ENCODE measurements at places on chromosomes 1 and 21.
A peak's percentile ranks its signal among the peaks of the same experiment; 100 is the strongest.

DNA sequence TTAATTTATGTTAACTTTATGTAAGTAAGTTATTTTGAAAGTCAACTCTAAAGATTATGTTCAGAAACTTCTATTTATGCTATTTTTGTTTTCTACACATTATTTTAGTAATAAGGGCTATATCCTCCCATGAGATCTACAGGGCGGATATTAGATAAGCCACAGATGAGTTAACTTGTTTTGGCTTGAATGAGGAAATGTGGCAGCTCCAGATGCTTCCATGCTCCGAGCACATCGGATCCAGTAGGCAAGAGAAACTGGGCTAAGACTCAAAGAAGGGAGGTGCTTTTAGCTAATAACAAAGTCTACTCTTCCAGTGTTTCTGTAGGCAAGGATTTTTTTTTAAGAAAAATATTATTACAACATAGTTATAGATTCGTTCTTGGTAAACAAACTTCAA, 20.0 kb upstream of the LAMC1 start:
- no peak for DNase-seq

DNA sequence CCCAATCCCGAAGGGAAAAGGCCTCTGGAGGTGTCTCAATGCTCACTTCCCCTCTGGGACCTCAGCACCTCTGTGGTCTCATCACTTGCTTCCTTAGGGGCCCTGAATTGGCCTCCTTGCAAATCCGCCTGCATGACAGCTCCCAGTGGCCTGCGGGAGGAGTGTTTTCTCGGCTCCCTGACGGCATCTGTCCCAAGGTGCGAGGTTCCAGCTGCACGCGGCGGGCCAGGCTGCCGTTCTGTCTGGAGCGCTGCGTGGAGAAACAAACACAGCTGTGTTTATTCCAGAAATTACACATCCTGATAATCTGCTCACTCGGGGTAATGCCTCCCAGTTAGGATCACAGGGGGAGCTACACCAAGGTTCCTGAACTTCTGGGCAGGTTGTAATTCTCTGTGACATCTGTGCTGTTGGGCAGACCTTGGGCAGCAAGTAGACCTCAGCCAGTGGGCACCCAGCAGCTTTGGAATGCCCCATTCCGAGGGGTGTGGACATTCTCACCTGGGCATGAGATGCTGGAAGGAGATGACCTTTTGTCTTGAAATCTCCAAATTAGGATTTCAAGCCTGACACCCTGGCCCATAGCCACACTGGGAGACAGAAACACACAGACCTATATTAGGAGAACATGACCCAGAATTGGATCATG, 18.2 kb downstream of the EPHB2 start:
- no peak for DNase-seq

DNA sequence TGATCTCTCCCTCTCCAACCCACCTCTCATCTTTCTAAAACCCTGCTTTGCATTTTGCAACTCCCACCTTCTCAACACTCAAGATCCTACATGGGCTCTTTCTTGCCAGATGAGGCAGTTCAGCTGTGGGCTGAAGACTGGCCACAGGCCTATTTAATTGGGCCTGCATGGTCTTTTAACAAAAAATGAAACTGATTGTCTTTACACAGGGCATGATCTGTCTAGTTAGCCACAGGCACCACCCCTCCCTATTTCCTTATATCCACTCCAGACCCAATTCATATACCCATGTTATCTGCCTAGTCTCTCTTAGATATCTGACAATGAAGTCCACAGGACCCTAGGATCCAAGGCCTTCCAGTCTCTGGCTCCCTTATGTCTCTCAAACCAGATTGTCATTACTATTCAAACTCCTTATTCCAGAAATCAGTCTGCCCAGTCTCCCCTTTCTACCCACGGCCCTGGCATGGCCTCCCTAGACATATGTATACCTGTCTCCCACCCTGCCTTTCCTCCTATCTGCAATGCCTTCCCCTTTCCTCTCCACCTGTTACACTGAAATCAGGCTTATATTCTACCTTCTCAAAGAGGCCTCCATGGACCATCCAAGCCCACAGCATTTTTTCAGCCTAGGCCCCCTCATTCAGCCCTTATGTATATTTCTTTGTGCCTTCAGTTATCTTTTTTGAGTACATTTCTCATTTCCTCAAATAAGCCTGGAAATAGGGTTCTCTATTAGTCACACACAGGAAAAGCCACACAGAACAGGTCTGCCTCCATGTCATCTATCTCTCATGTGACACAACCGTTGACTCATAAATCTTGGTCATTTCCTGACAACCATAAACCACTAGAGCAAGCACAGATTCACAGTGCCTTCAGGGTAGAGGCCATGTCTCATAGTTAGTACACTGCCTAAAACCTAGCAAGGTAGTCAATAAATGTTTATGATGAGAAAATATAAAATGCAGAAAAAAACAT, 39.0 kb downstream of the LPAR3 start:
- peak; percentile 76 for DNase-seq

DNA sequence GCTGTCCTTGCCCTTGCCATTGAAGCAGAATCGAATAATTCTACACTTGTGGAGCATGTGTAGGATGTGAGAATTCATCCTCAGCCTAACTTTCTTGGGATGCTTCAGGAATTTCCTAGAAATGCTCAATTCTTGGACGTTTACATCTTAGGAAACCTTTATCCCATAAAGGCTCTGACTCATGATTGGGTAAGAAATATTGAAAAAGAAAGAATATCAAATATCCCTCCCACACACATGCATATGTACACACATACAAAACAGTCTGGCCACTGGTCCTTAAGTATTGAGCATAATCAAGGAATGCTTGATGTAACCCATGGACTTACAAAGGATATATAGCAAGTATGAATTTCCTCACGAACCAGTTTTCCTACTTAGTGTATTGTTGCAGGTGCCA, 83.9 kb upstream of the IPO9 start:
- DNase-seq: no peak

DNA sequence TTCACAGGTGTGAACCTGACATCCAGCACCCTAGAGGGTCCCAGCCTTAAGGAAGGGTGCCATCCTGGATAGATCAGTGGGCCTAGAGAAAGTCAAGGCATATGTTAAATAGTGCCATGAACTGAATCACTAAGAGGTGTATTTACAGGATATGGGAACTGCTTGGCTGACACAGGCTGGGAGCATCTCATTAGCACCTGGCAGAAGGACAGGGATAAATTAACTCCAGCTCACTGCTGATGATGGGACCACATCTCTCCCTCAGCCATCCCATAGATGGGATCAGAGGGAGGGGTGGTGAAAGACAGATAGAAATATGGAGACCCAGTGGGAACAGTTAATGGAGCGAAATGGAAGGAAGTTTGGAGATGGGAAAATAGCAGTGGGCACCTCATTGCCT, 122.0 kb downstream of the IGSF21 start:
- no peak for DNase-seq

- DNase-seq: peak; percentile 6
Observed at GRCh38 chr1:94926126-94926914, 590 bp downstream of the CNN3 start.

DNA sequence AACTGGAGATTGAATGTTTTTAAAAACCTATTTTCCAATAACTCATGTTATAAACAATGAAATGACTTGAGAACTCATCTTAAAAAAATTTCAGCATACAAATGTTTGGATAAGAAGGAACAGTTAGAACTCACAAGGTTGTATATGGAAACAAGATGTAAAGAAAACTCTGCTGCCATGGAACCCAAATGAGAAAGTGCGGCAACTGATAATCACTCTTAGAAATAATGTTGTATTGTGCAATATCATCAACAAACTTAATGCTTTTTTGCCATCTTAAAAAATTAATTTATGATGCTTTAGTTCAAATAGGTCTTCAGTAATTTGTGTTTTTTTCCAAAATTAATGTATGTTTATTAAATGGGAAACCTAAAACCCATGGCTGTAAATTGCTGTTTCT, 461.1 kb upstream of the NCAM2 start:
- DNase-seq: no peak
